ENCODE measurements at places on chromosomes 6 and 20. TPM values are rescaled to one million over a fixed set of nuclear protein-coding genes. Genes with fewer than 3 reads are reported as not detected.

Gene DCDC2
- polyA plus RNA-seq: 0.23 TPM

Gene IPCEF1
- polyA plus RNA-seq: 1.1 TPM

Gene ZNF512B
- polyA plus RNA-seq: 13.8 TPM

Gene C6orf132
- 4.4 TPM for polyA plus RNA-seq

Gene UNC93A
- not detected for polyA plus RNA-seq

Gene LAMP5
- polyA plus RNA-seq: 0.38 TPM

Gene CPXM1
- 19.4 TPM for polyA plus RNA-seq

Gene DUSP15
- 4.0 TPM for polyA plus RNA-seq

DNA sequence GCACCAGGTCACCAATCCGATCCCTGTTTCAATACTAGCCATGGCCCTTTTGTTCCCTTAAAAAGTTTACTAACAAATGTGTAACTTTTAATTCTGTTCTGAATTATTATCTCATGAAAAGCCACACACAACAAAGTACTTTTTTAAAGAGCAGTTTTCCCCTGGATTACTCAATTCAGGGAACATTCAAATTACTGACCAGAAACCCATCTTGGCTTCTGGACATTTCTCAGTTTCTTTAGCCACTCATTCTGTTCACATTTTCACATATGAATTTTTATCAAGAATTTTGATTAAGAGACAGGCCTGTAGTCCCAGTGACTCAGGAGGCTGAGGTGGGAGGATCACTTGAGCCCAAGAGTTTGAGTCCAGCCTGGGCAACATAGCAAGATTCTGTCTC is 47.4 kb downstream of the INSM1 start:
- DNase-seq: no peak

DNA sequence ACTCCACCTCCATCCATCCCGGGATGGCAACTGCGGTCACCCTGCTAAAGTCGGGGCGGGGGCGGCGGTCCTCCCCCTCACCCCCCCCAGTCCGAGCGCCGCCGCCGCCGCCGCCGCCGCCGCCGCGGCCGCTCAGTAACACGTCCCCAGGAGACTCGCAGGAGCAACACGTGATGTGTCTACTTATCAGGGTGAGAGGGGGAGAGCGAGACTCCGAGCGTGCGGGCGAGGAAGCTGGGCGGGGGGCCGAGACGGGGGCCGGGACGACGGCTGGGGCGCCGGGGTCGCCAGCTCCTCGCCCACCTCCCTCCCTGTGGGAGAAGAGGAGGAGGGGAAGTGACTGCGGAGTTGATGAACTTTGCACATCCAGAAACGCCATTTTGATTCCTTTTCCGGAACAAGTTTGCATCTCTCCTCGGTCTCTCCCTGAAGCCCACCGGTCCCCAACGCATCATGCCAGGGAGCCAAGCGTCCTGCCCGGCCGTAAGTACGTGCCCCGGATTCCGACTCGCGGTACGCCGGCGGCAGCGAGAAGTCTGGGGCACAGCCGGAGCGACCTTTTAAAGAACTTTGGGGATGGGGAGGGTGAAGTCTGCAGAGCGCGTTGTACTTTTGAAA is at the start of gene RREB1:
Gene RREB1 (plus strand): TSS at position 384 of the 618 bp plus-strand sequence. CDS start 73,951 bp downstream, outside the sequence.
- DNase-seq: no peak

DNA sequence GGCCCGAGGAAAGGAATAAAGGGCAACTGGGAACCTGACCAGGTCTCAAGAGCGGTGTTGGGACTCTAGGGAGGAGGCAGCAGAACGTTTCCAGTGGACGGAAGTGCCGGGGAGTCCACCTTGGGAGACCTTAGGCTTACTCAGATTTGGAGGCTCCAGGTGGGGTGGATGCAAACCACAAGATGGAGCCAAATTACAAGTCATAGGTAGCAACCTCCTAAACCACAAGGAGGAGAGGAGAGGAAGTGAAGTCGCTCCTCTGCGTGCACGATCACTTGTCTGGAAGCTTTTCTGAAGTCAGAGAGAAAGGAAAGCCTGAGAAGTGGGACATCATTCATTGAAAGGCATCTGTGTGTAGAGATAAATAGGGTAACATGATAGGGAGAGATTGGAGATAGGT is 9.3 kb downstream of the HLA-DOA start:
- DNase-seq: peak; percentile 28

DNA sequence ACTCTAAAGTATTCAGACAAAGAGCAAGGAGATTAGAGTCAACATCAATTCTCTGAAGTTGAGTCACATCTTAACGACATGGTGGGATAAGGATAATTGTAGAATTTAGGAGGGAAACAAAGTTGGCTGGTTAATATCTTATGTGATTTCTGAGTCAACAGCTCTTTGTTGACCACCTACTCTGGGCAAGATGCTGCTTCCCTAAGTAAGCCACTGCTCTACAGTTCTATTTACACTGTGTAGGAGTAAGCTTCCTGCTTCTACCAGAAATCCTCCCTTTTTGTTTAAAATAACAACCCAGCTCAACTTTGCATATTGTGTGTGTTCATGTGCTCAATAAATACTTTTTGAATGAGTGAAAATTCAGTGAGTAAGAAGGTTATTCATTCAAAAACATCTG is 3.1 kb downstream of the HS3ST5 start:
- DNase-seq: no peak

GRCh38 chr6:120913486-120913885 is 420.8 kb downstream of the TBC1D32 start:
- DNase-seq: no peak

DNA sequence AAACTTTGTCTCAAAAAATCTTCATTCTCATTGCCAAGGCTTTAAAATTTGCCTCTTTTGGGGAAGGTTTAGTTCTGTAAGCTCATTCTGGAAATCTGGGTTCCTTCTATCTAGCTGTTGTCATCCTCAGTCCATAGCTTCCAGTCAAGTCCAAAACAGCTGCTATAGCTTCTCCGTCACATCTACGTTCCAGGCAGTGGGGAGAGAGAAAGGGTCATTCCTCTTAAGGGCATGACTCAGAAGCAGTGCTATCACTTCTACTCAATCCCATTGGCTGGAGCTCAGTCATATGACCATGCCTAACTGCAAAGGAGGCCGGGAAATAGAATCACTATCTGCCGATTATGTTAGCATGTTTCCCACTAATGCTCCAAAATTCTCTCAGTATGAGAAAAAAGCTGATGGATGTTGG is 141.4 kb upstream of the PTPN1 start:
- no peak for DNase-seq

GRCh38 chr6:44556046-44556445 is 168.5 kb downstream of the CDC5L start:
- DNase-seq: no peak

DNA sequence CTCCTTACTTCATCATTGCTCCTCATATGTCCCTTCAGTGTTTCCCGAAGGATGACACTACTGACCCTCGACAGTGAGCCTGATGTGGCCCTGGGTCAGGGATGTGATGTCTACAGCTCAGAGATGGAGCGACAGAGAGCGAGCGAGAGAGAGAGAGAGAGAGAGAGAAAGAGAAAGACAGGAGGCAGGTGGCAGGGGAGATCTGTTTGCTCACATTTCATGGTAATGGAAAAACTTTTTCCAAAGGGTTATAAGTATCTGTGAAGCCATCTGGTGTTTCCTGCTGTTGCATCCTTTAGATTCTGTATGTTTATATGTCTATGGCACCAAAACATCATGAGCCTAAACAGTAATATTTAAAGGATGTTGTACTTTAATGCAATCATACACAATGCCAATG is 77.2 kb downstream of the PPP1R3G start:
- DNase-seq: no peak

DNA sequence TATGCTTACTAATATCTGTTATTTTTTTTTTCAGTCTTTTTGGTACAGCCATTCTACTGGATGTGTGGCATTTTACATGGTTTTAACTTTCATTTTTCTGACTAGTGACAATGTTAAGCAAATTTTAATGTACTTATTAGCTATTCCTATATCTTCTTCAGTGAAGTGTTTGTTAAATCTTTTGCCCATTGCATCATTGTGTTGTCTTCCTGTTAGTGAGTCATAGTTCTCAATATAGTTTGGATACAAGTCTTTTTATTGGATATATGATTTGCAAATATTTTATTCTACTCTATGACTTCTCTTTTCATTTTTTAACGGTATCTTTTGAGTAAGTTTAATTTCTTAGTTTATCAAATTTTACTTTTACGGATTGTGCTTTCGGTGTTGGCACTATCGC is 519.4 kb downstream of the CDKAL1 start:
- no peak for DNase-seq

DNA sequence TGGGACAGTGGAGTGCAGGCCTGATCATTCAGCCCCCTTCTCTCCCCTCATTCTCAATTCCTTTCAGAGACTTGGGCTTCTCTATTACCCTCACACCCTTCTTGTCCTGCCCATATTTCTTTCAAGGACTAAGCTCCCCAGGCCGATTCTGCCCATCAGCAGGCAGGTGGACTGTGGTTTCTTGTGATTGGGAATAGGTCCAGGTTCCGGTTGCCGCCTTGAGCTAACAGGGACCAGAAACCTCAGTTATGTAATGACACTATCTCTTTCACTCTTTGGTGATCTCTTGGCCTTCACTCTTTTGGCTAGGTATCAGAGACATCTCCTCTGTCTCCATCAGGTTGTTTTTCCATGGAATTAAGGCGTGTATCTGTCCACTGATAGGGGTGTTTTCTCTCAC is 6.5 kb downstream of the MUCL3 start:
- DNase-seq: no peak

- DNase-seq: no peak
Observed at GRCh38 chr6:133487174-133487573, 246.0 kb downstream of the EYA4 start.

DNA sequence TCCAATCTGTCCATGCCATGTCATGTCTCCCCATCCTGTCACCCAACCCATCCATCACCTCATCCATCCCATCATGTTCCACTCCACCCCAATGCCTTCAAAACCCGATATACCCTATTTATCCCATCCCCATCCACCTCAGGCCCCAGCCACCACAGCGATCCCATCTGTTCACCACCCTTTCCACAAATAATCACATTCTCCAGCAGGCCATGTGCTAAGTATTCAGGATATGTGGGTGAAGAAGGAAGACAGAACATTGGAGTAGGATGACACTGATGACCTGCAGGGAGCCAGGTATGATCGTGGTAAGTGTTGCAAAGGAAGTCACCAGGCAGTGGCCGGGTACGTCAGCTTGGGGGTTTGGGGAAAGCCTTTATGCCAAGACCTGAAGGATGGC is 48.8 kb downstream of the NPEPL1 start:
- DNase-seq: no peak

DNA sequence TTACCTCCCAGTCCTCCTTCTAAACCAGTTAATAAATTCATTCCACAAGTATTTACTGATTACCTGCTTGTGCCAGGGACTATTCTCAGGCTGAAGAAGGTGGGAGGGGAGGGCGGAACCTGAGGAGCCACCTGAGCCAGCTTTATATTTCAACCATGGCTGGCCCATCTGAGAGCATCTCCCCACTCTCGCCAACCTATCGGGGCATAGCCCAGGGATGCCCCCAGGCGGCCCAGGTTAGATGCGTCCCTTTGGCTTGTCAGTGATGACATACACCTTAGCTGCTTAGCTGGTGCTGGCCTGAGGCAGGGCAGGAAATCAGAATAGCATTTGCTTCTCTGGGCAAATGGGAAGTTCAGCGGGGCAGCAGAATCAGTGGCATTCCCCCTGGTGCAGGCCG is 4.9 kb upstream of the AAR2 start:
- no peak for DNase-seq

DNA sequence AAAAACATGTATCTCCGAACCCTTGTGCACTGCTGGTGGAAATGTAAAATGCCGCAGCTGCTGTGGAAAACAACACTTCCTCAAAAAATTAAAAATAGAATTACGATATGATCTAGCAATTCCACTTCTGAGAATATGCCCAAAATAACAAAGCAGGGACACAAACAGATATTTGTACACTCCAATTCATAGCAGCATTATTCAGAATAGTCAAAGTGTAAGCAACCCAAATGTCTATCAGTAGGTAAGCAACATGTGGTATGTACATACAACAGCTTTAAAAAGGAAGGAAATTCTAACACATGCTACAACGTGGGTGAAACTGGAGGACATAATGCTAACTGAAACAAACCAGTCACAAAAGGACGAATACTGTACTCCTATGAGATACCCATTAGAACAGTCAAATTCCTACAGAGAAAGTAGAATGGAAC is 5.7 kb upstream of the RAB5IF start:
- no peak for DNase-seq

DNA sequence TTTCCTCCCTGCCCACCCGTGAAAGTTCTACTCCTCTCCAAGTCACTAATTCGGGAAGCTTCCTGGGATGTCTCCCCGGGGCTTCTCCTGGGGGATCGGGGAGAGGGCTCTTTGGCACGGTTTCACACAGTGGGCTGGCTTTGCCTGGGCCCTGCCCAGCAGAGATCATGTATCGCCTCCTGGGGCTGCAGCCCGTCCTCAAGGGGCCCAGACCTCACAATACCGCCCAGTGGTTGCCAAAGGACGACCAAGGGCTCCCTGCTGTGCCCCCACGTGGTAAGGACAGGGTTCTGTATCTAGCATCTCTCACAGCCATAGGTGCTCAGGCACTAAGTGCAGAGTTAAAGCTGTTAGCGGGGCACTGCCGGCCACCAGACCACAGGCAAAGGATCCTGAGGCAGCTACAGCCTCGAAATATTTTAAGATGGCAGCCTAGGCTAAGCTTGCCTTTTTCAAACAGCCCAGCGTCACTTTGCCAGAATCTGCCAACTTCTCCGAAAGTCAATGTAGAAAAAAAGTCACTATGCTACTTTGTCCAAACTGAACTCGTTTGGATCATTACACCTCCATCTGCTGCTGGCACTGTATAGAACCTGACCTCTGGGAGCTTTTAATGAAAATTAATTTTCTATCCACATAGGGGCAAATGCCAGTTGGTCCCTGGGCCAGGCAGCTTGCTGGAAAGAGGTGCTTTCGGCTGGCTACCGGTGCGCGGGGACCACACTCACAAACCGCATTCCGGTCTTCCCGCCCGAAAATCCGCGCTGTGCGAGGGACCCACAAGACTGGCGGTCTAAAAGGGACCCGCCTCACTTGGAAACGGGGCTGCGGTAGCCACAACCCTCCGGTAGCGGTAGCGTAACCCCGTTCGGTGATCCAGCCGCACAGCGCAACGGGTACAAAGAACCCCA is 1.3 kb upstream of the NNAT start:
- DNase-seq: no peak

GRCh38 chr20:25178563-25179438 is 16.7 kb upstream of the ENTPD6 start:
- DNase-seq: no peak

GRCh38 chr20:37388831-37389230 is 42.9 kb downstream of the SRC start:
- DNase-seq: no peak

- no peak for DNase-seq
Observed at GRCh38 chr6:2305951-2306350, 60.5 kb upstream of the GMDS start.

DNA sequence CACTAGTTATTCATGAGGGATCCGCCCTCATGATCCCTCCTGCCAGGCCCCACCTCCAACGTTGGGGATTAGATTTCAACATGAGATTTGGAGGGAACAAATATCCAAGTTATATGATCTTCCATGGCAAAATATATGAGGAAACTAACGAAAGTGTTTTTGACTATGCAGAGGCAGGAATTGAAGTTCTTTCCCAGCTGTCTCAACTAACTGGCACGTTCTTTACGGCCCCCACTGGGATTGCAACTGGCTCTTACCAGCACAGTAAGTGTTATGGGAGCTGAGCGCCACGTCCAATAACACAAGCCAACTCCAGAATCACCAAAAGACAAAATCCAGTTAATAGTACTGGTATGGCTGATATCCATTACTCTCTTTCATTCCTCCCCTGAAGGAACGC is 66.6 kb downstream of the ECT2L start:
- DNase-seq: no peak
